ENCODE measurements at places on chromosomes 12 and 14.

GRCh38 chr12:64065881-64066451, 156.1 kb downstream of the KICS2 start:
- DNase-seq: no peak

- DNase-seq: peak; percentile 85
These were observed 27.4 kb upstream of the GUCY2C start for GRCh38 chr12:14723763-14724162.

DNA sequence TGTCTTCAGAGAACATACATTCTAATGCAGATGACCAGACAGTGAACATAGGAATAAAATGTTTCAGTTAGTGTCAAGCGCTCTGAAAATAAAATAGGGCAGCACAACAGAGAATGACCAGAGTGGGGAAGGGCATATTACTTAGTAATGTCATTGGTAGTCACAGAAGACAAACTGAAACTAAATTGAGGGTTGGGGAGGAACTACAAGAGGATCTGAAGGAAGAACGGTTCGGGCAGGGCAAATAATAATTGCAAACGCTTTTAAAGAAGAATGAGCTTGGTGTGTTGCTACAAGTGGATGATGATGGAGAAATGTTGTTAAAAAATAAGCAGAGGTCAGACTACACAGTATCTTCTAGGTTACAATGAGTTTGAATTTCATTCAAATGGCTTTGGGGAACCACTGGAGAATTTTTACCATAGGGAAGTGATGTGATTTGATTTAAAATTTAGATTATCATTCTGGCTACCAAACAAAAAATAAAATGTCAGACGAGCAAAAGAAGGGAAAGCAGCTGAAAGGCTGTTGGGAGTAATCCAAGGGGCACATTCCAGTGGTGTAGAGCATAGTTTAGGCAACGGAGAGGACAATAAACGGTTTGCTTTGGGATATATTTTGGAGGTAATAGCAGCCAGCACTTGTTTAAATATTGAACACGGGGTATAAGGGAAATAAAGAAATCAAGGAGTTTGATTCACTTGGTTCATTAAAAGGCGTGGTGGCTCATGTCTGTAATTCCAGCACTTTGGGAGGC, 56.3 kb upstream of the SLC6A13 start:
- no peak for DNase-seq

- DNase-seq: peak; percentile 95
These were observed at the start of gene RPL41 for GRCh38 chr12:56116267-56117081. Gene RPL41 (plus strand): TSS chr12:56116633.

- no peak for DNase-seq
These were observed 78.1 kb upstream of the PELI2 start for GRCh38 chr14:56040121-56040520.

DNA sequence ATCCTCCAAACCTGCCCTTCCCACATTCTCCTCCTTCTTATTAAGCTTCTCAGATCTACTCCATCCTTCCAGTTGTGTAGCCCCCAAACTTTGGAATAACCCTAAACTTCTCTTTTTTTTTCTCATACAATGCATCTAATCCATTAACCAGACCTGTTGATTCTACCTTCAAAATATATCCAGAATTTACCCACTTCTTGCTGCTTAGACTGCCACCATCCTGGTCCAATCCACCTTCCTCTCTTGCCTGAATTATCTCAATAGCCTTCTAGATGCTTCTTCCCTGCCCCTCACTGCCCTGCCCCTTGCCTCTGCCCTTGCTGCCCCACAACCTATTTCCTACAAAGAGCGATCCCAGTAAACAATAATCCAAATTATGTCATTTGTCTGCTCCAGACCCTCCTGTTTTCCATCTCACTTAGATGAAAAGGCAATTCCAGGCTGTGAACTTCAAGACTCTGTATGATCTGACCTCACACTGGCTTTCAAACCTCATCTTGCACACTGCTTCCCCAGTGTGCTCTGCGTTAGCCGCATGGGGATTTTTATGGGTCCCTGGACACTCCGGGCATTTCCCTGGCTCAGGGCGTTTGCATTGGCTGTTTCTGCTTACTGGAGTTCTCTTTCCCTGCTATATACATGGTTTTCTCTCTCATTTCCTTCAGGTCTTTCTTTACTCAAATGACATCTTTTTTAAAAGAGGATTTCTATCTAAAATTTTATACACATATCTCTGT, 42.6 kb upstream of the HIF1A start:
- DNase-seq: peak; percentile 57

GRCh38 chr14:20632831-20633691, 8.4 kb downstream of the OR6S1 start:
- peak; percentile 95 for DNase-seq

- DNase-seq: no peak
These were observed 43.6 kb downstream of the PTPRR start for GRCh38 chr12:70876952-70877351.

GRCh38 chr12:64826234-64826633, 1.8 kb downstream of the TBC1D30 start:
- peak; percentile 55 for DNase-seq

DNA sequence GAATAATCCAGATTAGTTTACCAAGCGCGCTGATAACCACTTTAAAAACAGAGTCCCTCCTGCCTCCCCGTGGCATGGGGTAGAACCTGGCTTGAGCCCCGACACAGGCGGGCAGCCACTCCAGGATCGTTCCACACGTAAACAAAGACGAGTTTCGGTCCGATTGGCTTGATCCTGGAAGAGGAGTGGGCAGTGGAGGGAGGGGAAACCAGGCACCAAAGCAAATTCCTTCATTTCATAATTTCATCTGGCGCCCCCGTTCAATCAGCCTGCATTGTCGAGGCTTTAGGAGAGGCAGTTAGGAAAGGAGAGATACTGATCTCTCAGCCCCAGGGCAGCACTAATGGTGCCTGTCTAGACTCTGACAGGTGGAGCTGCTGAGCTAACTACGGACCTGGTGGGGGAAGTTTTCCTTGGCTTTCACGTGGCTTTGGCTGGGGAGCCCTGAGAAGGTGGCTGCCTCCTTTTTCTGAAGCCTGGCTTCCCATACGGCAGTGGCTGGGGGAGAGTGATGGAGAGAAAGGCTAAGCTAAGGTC, 751 bp upstream of the GPRC5A start:
- peak; percentile 60 for DNase-seq

- DNase-seq: peak; percentile 88
These were observed 74.2 kb upstream of the NAP1L1 start for GRCh38 chr12:76158518-76159321.

DNA sequence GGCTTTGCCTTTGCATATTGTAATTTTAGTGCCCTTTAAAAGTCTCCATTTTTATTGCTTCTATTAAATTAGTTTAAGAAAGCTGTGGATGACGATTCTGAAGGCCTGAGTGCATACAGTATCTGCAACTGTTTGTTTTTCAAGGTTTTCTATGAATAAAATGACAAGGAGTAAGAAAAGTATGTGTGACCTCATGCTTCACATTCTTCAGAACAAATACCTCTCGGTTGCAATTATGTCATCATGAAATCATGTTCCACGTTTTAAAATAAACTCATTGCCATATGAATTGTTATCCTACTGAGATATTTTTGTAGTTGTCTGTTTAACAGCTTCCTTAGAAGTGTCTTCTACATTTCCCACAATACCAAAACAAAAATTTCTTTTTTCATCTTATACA, 374.6 kb downstream of the MDGA2 start:
- DNase-seq: no peak

- no peak for DNase-seq
These were observed 101.1 kb downstream of the OTX2 start for GRCh38 chr14:56709201-56709600.

- DNase-seq: no peak
These were observed 718.3 kb downstream of the RERGL start for GRCh38 chr12:17371491-17372215.

- DNase-seq: no peak
These were observed 40.4 kb upstream of the BTG1 start for GRCh38 chr12:92186038-92186470.

DNA sequence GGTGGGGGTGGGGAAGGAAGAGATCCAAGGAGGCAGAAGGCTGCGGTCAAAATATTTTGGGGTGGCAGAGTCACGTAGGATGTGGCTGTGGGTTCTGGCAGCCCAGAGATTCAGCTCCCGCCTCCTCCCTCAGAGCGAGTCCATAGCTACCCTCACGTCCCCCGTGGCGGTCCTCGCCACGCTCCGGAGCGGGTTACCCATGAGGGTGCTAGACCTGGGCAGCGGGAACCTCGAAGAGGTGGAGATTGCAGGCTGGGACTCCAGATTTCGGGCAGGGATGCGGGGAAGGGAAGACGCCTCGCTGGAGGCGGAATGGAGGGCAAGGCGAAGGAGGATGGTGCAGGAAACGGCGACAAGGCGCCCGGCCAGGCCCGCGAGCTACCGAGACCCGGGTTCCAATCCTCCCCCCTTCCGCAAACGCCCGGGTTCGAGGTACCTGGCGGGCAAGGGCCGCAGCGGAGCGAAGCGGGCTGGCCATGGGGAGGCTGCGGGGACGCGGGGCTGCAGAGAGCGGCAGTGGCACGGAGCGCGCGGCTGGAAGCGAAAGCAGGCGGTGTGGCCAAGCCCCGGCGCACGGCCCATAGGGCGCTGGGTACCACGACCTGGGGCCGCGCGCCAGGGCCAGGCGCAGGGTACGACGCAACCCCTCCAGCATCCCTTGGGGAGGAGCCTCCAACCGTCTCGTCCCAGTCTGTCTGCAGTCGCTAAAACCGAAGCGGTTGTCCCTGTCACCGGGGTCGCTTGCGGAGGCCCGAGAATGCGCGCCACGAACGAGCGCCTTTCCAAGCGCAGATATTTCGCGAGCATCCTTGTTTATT, 46.2 kb downstream of the BCAT1 start:
- DNase-seq: no peak

- no peak for DNase-seq
These were observed 3.7 kb downstream of the KIF5A start for GRCh38 chr12:57553343-57554202.

DNA sequence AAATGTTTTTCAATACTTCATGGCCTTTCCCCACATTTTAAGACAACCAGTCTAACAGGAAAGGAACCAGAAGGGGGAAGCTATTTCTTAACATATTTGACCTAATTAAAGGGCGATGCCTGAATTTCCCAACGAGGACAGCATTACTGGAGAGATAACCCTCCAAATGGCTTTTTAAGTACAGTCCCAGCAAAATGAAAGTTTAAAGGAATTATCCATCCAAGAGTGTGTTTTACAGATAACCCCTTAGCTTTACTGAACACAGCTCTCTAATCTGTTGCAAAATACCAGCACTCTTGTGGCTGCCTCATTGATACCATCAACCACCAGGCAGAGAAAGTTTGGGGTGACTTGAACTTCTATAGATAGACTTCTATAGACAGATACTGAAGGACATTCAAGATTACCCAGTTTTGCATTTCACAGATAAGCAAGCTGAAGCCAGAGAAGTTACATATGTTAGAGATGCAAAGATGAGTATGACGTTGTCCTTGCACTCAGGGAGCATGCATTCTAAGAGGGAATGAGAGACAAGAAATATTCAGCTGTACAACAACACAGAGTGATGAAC, 41.3 kb upstream of the DUSP6 start:
- DNase-seq: no peak

DNA sequence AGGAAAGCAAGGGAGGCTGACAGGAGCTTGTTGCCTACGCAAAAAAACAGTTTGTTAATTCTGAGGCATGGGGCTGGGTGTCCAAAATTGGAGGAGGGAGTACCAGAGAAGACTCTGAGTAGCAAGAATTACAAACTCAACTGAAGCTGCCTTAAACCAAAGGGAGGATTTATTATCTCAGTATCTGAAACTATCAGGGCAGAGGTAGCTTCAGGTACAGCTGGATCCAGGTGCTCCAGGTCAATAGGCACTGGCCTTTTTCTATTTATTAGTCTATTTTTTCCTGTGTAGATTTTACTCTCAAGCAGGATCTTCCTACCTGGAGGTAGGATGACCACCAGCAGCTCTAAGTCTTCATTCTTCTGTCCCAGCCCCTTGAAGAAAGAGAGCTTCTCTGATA, 135.3 kb upstream of the NCOR2 start:
- DNase-seq: no peak

GRCh38 chr12:59010941-59011340, 90.6 kb upstream of the LRIG3 start:
- DNase-seq: no peak

DNA sequence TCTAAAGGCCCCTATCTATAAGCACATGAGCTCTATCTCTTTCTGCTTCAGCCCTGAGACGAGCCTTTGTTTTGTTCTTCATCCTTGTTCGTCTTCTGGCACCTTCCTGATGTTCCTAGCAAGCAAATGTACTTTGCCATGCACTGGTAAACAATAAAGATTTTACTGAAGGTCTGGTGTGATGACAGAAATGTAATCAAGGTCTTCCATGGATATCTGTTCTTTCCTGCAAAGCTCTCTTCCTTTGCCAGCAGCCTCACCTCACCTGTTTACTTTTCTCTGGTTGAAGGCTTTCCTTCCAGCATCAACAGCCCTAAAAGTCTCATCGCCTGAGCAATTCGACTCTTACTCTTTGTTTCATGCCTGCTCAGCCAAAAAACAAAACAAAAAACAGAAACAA, 330.3 kb downstream of the PCNX1 start:
- no peak for DNase-seq

- no peak for DNase-seq
These were observed 36.2 kb downstream of the SYNE3 start for GRCh38 chr14:95480109-95480886.

- no peak for DNase-seq
These were observed 1.4 kb downstream of the JPH4 start for GRCh38 chr14:23577004-23577681.

- DNase-seq: no peak
These were observed 3.3 kb upstream of the CCDC196 start for GRCh38 chr14:66482873-66483272.

DNA sequence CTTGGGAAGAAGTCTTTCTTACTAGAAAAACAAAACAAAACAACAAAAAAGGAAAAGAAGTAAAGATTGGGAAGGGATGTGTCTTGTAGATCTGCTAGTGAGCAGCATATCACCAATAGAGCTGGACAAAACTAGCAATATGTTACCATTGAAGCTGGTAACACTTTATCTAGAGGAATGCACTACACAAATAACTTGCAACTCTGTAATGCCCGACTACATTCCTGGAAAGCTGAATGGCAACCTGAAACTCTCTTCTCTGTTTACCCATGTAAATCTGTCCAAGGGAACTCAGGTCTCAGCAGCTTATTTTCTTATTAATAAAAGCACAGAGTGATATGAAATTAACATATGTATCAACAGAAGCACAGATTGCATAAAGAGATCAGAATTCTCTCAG, 624.4 kb downstream of the KCNH5 start:
- DNase-seq: no peak
